ENCODE measurements at places on chromosomes 12 and 14.

GRCh38 chr12:95497031-95497430 is 23.1 kb downstream of the METAP2 start:
- no peak for DNase-seq

- peak; percentile 86 for DNase-seq
Measured at GRCh38 chr14:65949711-65950516, 536.3 kb upstream of the CCDC196 start.

GRCh38 chr14:100463937-100464336 is 123.3 kb downstream of the BEGAIN start:
- no peak for DNase-seq

GRCh38 chr12:132447731-132448462 is 42.1 kb upstream of the FBRSL1 start:
- no peak for DNase-seq

DNA sequence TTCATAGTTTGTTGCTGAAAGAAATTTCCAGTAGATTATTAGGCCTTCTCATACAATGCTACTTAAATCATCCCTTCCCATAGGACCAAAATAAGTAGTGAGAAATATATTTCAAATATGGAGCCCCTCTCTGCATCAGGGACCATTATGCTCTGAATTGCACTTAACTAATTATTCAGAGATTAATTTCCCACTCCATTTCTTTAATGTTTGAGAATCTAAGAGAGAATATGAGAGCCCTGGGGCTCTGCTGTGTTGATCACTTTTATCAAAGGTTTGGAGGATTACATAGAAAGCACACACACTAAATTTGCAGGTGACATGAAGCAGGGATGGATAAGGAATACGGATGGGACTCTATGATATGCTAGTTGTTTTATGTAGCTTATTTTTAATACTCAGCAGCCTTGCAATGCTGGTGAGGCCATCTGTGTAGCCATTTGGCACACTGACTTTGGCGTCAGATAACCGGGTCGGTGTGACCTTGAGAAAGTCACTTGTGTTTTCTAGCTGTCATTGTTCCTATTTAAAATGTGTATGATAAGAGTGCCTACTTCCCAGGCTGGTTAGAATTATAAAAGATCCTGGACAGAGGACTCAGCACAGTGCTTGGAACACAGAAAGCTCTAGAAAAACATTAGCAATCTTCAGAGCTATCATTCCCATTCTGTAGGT is 49.9 kb upstream of the FBXO21 start:
- no peak for DNase-seq

- DNase-seq, result no peak
Measured at GRCh38 chr14:60510951-60511599, 2.1 kb downstream of the SIX6 start.

GRCh38 chr12:14126692-14127091 is 145.3 kb upstream of the GRIN2B start:
- DNase-seq, result no peak

DNA sequence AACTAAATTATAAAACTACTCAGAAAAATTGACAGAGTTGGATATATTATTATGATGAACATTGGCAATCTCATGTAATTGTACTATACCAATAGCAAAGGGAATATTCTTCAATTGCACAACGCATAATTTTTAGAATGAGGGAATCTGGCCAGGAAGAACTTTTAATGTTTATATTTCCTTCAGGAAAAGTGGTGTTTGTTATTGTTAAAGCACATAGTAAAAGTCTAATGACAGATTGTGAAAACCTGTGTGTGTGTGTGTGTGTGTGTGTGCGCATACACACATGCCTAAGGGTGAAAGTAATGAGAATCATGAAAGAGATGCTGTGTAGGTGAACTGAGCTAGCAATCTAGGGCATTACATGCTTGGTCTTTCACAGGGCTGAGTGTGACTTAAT is 877.7 kb downstream of the SLC6A15 start:
- DNase-seq, result no peak

GRCh38 chr12:54032086-54032619 is 697 bp upstream of the HOXC5 start:
- no peak for DNase-seq

- DNase-seq, result no peak
Measured at GRCh38 chr14:41404126-41404525, 202.6 kb upstream of the LRFN5 start.

DNA sequence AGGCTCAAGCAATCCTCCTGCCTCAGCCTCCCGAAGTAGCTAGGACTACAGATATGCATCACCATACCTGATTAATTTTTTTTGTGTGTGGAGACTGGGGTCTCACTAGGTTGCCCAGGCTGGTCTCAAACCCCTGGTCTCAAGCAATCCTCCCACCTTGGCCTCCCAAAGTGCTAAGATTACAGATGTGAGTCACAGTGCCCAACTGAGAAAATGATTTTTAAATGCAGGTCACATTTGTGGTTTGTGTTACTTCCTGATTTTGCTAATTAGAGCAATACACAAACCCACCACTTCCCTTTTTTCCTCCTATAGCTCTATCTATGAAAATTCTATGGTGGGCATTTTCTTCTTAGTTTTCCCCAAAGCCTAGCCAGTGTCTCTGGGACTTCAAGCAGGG is 45.5 kb upstream of the TMEM263 start:
- DNase-seq, result peak; percentile 84
